HS-27A (cell line): ENCODE measurements at places on chromosomes 4 and X.

- no peak for DNase-seq
Measured at GRCh38 chrX:148813422-148813821, 313.0 kb downstream of the AFF2 start.

- no peak for DNase-seq
Measured at GRCh38 chr4:163085085-163085484, 81.6 kb downstream of the NAF1 start.

DNA sequence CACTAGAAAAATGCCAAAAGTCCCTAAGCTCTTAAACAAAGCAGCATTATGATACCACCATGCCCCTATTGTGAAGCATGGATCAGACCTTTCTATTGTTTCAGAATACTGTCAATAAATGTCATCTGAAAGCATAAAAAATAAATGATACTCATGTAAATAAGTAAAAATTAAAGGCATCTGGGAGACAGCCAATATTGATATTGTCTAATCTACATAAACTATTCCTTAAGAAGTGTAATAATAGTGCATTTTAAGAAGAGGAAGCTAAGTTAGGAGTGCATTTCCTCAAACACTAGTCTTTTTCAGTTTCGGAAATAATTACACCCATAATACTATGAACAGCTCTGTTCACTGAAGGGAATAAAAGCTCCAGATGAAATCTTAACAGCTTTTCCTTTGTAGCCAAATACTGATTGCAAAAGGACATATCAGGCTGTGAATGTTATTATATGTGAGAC is 181.6 kb downstream of the SPOCK3 start:
- no peak for DNase-seq

GRCh38 chr4:104472766-104473165 is 21.9 kb downstream of the CXXC4 start:
- no peak for DNase-seq

- no peak for DNase-seq
Measured at GRCh38 chrX:19772096-19772821, 115.1 kb downstream of the SH3KBP1 start.

- DNase-seq = no peak
Measured at GRCh38 chr4:1682860-1683259, 1.3 kb downstream of the FAM53A start.

DNA sequence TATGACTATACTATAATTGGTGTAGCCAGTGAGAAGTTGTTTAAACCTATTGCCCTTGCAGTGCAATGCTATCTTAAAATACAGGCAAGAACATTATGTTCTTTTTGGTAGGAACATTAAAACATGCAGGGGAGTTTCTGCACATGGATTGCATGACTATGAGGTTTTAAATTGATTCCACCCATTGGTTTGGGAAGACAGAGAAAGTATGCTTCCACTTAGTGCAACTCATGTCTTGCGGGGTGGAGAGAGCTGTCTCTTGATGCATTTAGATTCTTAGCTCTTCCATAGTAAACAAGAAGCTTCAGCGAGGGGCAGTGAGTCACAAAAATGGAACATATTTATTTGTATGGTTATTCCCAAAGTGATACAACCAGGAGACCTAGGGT is 39.5 kb upstream of the RASL11B start:
- DNase-seq = no peak

GRCh38 chr4:46793036-46793435 is 116.0 kb downstream of the COX7B2 start:
- no peak for DNase-seq

DNA sequence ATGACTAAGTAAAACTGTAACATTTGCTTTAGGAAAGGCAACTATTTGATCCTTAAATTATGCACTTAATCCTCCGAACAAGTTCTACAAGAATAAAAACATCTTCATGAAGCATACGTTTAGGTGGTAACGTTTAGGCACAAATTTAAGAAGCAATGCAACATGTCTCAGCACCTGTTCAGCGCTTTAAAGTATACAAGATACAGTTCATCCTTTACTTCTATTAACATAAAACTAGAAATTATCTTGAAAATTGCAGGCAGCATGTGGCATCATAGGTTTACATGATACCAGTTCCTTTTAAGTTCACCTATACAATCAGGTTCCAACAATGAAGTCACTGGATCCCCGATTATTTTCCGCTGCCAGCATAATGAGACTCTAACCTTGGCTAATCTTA is 1.5 kb downstream of the PLA2G12A start:
- DNase-seq = no peak

- DNase-seq = no peak
Measured at GRCh38 chr4:168384437-168385141, 66.0 kb upstream of the DDX60 start.

- DNase-seq = no peak
Measured at GRCh38 chr4:38715050-38715449, 51.1 kb downstream of the KLF3 start.

DNA sequence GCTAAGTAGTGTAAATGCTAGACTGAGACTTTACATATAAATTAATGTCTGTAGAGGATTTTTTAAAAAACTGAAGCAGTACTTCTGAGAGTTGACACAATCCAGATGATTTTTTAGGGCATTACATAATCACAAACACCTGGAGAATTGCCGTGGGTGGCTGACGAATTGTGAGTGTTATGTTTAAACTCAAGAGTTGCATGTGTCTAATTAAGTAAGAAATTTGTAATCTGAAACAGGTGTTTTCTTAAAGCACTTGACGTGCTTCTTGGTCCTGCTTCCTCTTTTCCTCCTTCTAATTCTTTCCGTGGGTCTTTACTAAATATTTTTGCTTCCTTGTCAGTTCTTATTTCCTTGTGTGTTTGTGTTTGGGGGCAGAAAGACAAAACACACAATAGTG is 27.8 kb downstream of the PIR start:
- no peak for DNase-seq

- peak; percentile 71 for DNase-seq
Measured at GRCh38 chr4:142353149-142353738, 492.9 kb downstream of the INPP4B start.

GRCh38 chr4:25031077-25031621 is 403 bp upstream of the LGI2 start:
- DNase-seq = no peak

DNA sequence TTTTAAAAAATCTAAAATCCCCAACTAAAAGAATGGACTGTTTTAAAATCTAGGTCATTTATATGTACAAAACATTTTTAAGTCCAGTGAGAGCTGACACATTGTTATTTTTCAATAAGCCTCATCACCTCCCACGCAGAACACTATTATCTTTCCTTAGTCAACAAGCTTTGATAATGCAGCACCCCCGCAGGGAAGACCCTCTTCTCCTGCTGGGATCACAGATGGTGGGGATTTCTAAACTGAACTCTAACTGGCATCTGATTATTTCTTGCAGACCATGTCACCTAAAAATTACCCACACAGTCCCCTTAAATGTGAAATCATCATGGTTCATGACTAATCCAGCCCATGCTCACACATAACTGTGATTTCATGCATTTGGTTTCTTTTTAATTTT is 11.6 kb downstream of the SYTL4 start:
- no peak for DNase-seq

DNA sequence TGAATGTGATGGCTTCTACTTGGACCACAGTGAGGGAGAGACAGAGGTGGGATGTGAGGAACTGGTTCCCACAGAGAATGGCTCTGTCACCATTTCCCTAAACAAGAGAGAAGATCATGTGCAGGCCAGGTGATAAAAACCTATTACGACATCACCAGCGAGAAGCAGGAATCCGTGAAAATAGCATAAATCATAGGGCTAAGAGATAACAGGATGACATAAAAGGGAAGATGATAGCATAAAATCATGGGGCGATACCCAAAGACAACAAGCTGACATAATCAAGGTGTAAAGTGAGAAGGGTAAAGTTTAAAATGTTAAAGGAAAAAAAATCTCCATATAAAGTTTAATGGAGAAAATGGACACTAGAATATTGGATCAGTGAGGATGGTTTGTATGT is 205.5 kb upstream of the SLIT2 start:
- DNase-seq = no peak

GRCh38 chr4:120633810-120634209 is 288.7 kb downstream of the PRDM5 start:
- no peak for DNase-seq

GRCh38 chr4:167779280-167779679 is 313.1 kb upstream of the ANXA10 start:
- DNase-seq = no peak

DNA sequence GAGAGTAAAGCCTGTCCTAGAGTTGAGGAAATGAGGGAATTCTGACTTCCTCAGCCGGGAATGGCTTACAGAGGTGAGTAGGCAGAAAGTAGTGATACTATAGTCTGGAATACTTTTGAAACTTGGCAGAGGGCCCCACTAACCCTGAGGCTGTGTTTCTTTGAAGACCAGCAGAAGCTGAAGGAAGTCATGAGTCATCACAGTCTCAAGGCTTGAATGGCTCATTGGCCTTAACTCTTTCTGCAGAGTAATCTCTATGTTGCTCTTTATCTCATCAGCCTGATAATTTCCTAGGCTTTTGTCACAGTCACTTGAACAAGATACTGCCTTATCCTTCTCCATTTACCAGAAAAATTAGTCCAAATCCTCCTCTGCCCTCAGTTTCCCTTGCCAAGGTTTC is 80.8 kb downstream of the ANKRD50 start:
- DNase-seq = peak; percentile 57
